Endodermal cell (in vitro differentiated cells): ENCODE measurements at places on chromosomes 6 and 20. TPM values are rescaled to one million over a fixed set of nuclear protein-coding genes. Genes with fewer than 3 reads are reported as not detected.

- H3K4me1 ChIP-seq: no peaks in the 10 kb centered on the region
- H3K27ac ChIP-seq: no peak overlapping the region
- no peak for DNase-seq
- no peaks in the 10 kb centered on the region for H3K27me3 ChIP-seq
Observed at GRCh38 chr6:163586888-163587287, 172.4 kb downstream of the QKI start.

The C20orf141 gene
- not detected in 3 replicates for total RNA-seq

- no peak for DNase-seq
- no peaks in the 10 kb centered on the region for H3K36me3 ChIP-seq
- peaks cover 2% of the 10 kb centered on the region for H3K27me3 ChIP-seq
- no peak overlapping the region for H3K27ac ChIP-seq
Observed at GRCh38 chr6:134814076-134814695, 135.7 kb downstream of the ALDH8A1 start.

The MED23 gene
- 26.2 to 28.0 TPM (median 26.5 TPM) in 3 replicates for total RNA-seq

DNA sequence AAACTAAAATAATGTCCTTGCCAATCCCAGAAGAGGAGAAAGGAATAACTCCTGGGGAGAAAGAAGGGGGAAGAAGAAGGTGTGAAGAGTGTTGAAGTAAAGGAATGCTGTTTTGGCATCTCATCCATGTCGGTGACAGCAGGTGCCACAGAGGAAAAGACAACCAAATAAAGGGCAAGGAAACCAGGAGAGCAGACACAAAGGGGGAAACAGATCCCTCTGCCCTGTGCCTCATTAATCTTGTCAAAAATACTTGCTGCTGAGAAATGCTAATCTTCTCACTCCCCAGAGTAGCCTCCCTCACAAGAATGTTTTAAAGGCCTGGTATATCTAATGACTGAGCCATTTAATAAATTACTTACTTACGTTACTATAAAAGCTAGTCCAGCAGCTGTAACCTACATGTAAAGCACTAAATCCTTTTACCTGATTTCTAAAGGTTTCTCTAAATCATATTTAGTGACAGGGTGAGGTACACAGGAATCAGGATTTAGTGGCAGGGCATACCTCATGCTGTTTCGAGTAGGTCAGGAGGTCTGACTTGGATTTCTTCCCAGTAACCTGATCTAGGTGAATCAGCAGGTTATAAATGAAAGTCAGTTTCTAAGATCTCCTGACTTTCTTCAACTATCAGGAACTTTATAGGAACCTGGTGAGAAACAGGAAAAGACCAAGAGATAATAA lies 377.1 kb downstream of the CENPW start:
- H3K27me3 ChIP-seq: no peaks in the 10 kb centered on the region
- DNase-seq: peak; percentile 56
- H3K36me3 ChIP-seq: no peaks in the 10 kb centered on the region
- no peak overlapping the region for H3K4me3 ChIP-seq

GRCh38 chr6:150261997-150262697 lies 106.7 kb upstream of the IYD start:
- DNase-seq: peak; percentile 59
- H3K4me1 ChIP-seq: no peaks in the 10 kb centered on the region
- H3K27me3 ChIP-seq: no peaks in the 10 kb centered on the region
- no peak overlapping the region for H3K27ac ChIP-seq

DNA sequence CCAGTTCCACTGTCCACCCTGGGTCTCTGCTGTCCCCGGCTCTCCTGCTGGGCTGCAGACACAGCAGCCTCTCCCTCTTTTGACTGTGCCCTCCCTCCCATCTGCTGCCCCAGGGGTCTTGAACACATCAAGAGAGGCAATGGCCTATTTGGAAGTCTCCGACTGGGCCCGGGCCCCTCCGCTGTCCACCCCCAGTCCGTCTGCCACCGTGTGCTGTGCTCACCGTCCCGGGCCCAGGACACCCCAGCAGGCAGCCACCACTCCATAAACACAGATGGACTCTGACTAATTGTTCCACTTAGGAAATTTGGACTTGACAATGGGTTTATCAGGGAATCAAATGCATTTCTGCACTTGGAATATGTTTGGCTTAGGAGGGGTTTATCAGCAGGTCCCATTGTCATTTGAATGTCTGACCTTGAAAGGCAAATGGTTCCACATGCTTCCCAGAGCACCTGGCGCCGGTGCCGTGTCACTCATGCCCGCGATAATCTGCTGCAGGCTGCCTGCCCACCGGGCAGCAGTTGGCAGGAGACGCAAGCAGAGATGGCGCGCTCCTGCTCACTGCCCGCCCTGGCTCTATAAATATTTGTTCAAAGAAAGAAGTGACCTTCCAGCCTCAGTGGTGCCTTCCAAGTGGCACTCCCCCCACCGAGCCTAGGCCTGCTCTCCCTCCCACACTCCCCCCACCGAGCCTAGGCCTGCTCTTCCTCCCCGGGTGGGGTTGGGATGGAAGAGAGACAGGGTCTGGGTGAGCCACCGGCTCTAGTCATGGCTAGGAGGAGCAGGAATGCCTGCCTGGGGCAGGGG lies 18.8 kb upstream of the FRMD1 start:
- no peaks in the 10 kb centered on the region for H3K4me1 ChIP-seq
- no peak overlapping the region for H3K27ac ChIP-seq
- H3K36me3 ChIP-seq: no peaks in the 10 kb centered on the region
- no peak for DNase-seq
- peaks cover 42% of the 10 kb centered on the region for H3K27me3 ChIP-seq
